ENCODE measurements at places on chromosomes 1 and 21. TPM values are rescaled to one million over a fixed set of nuclear protein-coding genes. Genes with fewer than 3 reads are reported as not detected.

- no peak for DNase-seq
Measured at GRCh38 chr1:151146072-151146411, 389 bp downstream of the SEMA6C start.

DNA sequence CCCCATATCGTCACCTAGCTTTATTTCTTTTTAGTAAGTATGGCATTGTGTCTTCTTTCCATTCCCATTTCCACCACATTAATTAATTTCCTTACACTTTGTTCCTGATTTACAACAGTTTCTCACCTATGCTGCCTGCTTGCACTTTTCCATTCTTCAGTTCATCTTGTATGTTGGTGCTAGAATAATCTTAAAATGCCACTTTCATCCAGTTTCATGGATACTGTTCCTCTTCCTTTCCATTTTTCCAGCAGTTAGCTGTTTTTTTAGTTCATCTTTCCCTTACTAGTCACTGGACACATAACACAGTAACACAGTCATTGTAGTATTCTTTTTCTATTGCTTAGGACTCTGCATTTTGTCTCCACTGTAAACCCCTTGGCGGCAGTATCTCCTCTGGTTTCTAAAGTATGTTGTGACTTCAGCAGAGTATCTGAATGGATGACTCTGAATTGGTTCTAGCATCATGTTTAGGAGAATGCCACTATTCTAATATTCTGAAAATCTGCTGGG lies 2.1 kb downstream of the CDC7 start:
- no peak for DNase-seq

GRCh38 chr21:36104317-36105300 lies 30.3 kb upstream of the CBR3 start:
- no peak for DNase-seq

DNA sequence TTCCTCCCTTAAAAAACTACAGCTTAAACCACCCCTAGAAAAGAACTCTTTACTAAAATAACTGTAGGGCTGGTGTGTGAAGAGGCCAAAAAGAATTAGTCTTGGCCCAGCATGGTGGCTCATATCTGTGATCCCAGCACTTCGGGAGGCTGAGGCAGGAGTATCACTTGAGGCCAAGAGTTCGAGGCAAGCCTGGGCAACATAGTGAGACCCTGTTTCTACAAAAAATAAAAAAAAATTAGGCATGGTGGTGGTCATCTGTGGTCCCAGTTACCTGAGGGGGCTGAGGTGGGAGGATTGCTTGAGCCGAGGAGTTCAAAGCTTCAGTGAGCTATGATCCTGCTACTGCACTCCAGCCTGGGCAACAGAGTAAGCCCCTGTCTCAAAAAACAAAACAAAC lies 44.9 kb downstream of the BCAR3 start:
- DNase-seq, result no peak

DNA sequence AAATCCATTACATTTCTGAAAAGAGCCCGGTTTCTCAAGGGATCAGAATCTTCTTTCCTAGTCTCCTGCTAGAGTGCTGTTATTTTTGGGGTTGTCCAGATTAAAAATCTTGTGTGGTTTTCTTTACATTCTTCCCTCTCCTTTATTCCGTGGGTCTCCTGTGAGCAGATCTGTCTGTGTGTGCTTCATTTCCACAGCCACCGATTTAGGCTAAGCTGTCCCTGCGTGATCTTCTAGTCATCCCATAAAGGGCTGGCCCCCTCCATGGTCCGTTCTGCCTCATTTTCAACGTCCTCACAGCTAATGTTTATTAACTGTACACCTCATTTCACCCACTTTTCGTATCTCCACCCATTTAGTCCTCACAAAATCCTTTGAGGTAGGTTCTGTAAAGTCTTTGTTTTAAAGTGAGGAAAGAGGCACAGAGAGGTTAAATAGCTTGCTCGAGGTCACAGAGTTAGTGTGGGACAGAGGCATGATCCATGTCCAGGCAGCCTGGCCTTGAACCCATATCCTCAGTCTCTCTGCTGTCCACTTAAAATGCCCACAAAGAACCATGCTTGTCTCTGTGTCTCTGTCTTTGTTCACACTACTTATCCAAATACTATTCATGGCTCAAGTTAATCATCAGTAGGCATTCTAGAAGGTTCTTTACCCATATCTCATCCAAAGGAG lies 38.2 kb upstream of the KIF1B start:
- no peak for DNase-seq

DNA sequence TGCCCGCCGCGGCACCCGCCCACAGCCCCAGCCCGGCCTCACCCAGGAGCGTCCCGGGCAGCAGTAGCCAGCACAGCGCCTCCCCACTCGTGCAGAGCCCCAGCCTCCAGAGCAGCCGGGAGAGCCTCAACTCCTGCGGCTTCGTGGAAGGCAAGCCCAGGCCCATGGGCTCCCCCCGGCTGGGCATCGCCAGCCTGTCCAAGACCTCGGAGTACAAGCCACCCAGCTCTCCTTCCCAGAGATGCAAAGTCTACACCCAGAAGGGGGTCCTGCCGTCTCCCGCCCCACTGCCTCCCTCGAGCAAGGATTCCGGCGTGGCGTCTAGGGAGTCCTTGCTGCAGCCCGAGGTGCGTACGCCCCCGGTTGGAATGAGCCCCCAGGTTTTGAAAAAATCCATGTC lies 531.2 kb downstream of the KIF26B start:
- no peak for DNase-seq

GRCh38 chr1:7988576-7988975 lies 27.1 kb downstream of the PARK7 start:
- DNase-seq, result no peak

DNA sequence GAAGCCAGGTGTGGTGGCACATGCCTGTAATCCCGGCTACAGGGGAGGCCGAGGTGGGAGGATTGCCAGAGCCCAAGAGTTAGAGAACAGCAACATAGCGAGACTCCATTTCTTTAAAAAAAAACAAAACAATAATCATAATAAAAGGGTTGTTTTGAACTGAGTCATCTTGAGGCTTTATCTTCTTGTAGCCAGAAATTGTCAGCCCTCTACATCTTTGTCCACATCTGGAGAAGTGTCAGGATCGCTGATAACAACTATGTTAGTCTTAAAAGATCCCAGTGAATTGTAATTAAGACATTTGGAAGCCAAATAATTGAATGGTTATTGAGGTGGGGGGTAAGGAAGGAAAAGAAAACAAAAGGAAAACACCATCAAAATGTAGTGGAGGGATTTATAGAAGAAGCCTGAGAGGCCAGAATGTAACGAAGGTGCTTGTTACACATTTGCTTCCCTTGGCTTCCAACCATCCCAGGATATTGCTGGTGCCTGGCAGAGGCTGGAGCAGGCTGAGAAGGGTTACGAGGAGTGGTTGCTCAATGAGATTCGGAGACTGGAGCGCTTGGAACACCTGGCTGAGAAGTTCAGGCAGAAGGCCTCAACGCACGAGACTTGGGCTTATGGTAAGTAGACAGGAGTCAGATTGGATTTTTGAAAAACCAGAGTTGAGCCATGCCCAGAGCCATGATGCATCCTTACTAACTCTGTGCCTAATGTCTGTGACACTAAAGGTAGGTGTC lies 52.5 kb upstream of the MTR start:
- DNase-seq, result no peak

Gene LRRC38
- not detected for polyA plus RNA-seq

Data from right lung (tissue), 10 donors.